ENCODE measurements at places on chromosomes 16 and 17.

GRCh38 chr17:47180337-47180736 lies 8.8 kb downstream of the CDC27 start:
- DNase-seq, result no peak

- DNase-seq, result no peak
Measured at GRCh38 chr17:40499551-40500189, 1.8 kb downstream of the TNS4 start.

GRCh38 chr16:68762996-68763756 lies 26.1 kb downstream of the CDH1 start:
- no peak for DNase-seq

GRCh38 chr16:51710905-51711563 lies 560.0 kb upstream of the SALL1 start:
- DNase-seq, result no peak

- no peak for DNase-seq
Measured at GRCh38 chr17:61880589-61881102, 17.3 kb upstream of the BRIP1 start.

DNA sequence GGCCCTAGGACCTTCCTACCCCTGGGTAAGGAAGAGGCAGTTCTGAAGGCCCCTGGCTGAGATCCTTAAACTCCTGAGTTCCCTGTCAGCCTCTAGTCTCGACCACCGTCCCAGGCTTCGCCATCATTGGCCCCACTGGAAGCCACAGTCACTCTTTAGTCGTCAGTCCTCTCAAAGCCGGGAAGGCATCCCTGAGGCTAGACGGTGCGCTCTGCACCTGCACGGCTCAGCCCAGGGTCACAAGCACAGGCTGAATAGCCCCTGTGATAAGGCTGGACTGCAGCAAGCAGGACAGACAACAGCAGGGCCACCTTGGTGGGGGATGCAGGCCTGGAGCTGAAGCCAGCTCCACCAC lies 3.3 kb upstream of the HEXIM1 start:
- DNase-seq, result no peak

DNA sequence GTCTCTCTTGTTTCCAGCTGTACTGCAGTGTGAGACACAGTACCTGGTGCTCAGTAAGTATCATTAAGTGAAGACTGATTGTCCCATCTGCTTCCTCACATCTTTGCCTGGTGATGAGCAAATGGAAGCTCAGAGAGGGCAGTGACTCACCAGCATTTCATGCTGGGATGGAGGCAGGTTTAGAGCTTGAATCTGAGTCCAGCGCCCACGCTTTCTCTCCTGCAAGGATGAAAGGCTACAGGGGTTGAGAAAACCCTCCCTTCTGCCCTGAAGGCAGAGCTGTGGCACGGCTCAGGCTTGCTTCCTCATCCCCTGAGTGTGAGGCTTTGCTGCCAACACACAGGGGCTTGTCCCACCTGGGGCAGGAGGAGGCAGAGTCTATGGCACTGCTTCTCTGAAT lies 1.5 kb upstream of the RNF112 start:
- no peak for DNase-seq

DNA sequence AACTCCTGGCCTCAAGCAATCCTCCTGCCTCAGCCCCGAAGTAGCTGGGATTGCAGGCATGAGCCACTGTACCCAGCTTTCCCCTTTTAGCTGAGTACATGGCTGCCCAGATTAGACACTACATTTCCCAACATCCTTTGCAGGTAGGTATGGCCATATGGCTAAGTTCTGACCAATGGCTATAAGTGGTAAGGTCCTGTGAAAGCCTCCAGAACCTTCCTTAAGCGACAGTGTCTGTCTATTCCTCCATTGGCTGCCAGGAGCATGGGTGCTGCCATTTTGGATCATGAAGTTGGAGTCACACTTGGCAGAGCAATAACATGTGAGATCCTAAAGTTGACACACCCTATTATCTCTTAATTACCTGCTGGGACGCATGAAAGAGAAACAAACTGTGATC lies 24.4 kb upstream of the CRHR1 start:
- no peak for DNase-seq

DNA sequence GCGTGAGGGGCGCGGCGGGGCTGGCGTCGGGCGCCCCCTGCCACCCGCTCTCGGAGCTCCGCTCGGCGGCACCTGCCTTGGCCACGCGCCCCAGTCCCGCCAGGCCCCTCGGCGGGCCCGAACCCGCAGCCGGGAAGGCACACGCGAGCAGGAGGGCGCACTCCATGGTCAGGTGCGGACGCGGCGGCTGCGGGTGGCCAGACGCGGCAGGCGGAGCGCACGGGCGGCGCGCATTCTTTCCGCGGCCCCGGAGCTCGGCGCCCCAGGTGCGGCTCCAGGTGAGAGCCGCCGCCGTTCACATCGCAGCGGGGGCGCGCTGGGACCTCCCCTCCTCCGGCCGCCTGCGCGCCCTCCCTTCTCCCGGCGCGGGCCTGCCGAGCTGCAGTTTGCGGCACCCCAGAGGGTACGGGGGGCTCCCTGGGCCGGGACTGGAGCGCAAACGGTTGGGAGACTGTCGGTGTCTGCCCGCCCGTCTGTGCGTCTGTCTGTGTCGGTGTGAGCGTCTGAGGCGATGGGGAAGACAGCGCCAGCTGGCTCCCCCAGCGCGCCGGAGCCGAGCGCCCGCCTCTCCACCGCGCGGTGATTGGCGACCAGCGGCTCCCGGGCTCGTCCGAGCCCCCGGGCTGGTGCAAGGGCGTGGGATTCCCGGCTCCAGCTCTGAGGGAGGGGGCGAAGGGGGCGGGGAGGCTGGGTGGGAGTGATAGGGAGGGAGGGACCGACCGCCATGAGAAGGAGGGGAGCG lies at the start of gene ADAMTS18:
Gene ADAMTS18, minus strand, starts transcription at position 505 of the 742 bp plus-strand sequence. Its CDS starts 339 bp downstream, at position 166.
- no peak for DNase-seq

GRCh38 chr17:78605429-78605828 lies 28.2 kb upstream of the DNAH17 start:
- no peak for DNase-seq

DNA sequence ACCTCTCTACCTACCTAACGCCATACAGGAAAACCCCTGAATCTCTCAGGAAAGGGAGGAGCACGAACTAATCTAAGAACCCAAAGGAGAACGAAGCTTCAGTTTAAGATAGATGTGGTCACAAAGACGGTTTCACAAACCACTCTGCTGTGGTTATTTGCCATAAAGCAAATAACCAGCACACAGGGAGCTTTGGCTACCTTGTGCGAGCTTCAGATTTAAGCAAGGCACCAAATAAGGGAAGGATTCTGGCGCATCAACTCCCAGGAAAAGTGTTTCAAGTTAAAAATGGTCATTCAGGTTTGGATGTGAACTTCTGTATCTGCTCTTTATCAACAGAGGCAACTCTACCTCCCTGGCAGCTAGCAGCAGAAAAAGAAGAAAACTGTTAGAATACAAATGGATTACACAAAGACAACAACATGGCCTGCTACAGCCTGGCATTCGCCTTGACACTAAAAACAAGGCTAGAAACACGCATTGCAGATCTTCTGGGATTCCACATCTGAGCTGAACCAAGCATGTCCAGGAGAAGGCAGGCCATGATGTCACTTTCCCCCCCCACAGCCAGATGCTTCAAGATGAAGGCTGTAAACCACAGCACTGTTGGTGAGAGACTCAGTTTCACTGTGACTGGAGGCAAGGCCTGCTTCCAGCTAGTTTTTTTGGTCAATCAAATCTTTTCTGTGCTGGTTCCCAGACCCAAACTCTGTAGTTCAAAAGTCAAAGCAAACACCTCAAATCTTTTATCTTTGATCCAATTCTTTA lies 43.6 kb downstream of the SMG6 start:
- peak; percentile 54 for DNase-seq

DNA sequence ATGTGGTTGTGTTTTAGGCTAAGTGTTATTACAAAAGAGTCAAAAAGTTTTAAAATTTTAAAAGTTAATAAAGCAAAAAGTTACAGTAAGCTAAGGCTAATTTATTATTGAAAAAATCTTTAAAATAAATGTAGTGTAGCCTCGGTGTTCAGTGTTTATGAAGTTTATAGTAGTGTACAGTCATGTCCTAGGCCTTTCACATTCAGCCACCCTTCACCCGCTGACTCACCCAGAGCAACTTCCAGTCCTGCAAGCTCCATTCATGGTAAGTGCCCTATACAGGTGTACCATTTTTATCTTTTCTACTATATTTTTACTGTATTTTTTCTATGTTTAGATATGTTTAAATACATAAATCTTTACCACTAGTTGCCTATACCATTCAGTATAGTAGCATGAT lies 98.5 kb upstream of the RPRML start:
- no peak for DNase-seq

DNA sequence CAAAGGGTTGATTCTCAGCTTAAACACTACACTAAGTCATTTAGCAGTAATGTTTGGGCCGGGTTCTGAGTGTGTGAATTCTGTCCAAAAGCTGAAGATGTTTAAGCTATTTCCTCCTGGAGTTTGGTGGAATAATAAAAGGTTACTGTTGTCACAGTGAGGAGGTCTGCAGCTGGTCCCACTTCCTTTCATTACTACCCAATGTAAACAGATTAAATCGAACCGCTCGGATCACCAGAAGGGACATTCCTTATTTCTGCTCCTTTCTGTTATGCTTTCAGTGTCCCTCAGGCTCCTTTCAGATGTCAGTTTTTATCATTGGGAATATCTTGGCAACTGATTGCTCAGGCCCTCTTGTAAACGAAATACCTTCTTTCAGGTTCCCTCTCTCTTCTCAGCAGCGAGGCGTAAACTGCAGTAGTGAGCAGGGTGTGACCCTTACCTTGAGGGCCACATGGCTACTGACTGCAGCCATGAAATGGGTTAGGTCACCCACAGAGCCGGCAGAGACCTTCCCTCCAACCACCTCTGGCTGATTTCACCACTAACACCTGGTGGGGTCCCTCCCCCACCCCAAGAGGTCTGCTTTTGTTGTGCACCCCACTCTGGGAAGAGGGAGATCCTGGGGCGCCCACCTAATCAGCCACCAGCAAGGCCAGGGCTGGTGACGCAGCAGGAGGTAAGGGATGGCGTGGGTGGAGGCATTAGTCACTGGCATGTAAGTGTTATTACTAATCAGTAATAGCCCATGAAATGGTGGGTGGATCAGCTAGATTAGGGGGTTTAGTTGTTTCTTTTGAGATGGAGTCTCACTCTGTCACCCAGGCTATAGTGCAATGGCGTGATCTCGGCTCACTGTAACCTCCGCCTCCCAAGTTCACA lies 117.6 kb downstream of the VPS53 start:
- no peak for DNase-seq

DNA sequence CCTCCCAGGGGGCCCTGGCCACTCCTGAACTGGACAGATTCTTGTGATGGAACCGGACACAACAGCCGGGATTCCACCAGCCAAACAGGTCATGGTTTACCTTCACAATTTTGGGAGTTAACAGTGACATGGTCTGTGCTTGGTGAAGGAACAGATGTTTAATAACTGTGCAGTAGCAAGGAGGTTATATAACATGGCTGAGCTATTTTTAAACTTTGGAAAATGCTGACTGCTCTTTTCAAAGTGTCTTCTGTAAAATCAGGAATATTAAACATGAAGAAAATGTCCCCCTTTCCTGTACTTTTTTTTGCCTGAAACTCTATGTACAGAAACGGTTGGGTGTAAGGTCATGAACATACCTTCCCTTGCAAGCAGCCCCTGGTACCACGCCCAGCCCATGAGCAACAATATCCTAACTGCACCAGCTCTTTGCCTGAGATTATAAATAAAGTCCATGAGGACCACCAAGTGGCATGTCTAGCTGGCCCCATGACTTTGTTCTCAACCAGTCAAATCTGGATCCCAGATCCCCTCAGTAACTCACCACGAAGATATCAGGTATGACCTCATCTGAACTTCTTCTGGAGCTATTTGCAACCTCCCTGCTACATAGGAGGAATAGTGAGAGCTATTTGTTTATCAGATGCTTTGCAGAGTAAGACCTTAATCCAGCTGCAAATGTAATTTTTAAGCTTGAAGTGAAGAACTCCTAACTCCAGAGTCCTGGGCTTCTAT lies 249.1 kb downstream of the GRIN2A start:
- DNase-seq, result no peak

- peak; percentile 93 for DNase-seq
Measured at GRCh38 chr17:5419356-5419958, at the start of gene NUP88. Gene NUP88, minus strand, starts transcription at chr17:5419662. Its CDS starts 12 bp downstream, at chr17:5419650.

GRCh38 chr17:73386561-73386960 lies 74.8 kb upstream of the CDC42EP4 start:
- DNase-seq, result no peak

DNA sequence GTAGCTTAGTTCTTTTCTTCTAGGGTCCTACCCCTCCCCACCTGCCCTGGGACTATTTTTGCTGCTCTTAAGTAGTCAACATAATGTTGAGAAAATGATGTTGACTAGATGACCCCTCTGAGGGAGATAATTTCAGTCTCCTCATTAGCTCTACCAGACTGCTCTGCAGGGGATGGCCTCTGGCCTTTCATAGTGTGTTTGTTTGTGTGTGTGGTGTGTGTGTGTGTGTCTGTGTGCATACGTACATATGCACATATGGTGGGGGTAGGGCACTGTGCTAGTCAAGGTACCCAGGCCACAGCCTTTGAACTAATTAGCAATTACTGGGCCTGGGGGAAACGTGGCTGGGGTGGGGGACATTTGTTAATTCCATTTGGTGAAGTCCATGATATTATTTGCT lies 254.0 kb downstream of the SHISA9 start:
- DNase-seq, result no peak

- no peak for DNase-seq
Measured at GRCh38 chr17:37702598-37702997, 42.3 kb downstream of the HNF1B start.

- no peak for DNase-seq
Measured at GRCh38 chr16:15726715-15727114, 76.7 kb downstream of the NDE1 start.

- no peak for DNase-seq
Measured at GRCh38 chr16:49556606-49557446, 183.2 kb downstream of the C16orf78 start.

- no peak for DNase-seq
Measured at GRCh38 chr16:9123871-9124270, 32.4 kb downstream of the HAPSTR1 start.

DNA sequence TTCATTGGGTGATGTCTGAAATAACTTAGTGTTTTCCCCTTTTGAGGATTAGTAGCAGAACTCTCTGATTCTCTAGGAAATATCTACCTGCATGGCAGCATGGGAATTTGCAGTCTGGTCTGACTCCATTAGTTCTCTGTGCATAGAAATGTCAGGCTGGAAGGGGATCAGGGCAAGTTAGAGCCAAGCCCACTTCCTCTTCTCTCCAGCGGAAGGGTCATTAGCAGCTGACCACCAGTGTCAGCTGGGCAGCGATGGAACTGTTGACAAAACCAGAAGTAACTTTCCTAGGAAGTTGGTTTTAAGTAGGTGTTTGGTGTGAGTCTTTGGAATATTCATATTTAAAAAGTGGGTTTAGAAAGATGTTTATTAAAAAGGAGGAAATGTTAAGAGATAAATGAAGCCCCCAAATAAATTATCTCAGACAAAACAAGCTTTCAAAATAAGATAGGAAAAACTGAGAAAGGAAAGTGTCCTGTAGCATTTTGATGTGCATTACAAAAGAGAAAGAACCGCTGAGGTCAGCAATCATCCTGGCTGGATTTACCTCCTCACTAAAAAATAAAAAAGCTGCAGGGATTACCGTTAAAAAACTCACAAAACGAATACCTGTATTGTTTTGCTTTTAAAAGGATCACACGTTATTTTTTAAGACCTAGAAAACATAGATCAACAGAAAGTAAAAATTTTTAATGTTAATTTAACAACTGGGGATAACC lies 32.4 kb upstream of the MMD start:
- no peak for DNase-seq
